Dorsolateral prefrontal cortex (tissue), 122 donors: ENCODE measurements at places on chromosomes 7 and 10.

- DNase-seq, result no peak
Measured at GRCh38 chr7:123797673-123798531, 47.1 kb upstream of the HYAL4 start.

GRCh38 chr10:128550045-128550444 lies 423.8 kb upstream of the MKI67 start:
- no peak for DNase-seq

GRCh38 chr7:27155816-27156507 lies 513 bp downstream of the HOXA7 start:
- DNase-seq, result no peak

- DNase-seq, result no peak
Measured at GRCh38 chr7:5689118-5689517, 92.3 kb downstream of the RNF216 start.

DNA sequence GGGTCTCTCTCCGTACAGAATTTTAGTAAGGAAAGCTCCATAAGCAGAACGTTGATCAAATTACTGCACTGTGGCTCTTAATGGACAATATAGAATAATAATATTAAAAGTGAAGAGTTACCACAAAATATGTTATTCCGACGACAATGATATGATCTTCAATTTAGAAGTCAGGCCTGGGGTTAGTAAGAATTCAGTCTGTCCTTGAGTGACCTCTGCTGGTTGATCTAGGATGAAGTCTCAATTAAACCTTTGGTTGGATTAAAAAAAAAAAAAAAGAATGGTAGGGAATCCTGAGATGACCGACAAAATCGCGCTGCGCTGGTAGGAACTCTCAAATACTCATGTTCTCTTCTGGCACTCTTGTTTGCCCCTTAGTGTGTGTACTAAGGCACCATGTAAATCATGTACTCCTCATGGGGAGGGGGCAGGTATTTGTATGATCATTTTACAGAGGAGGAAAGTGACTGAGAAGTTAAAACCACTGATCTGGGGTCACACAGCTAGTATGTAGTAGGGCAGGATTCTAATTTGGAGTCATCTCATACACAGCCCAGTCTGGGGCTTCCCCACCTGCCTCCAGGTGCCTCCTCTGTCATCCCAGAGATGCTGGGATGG lies 161.3 kb upstream of the NPVF start:
- no peak for DNase-seq

DNA sequence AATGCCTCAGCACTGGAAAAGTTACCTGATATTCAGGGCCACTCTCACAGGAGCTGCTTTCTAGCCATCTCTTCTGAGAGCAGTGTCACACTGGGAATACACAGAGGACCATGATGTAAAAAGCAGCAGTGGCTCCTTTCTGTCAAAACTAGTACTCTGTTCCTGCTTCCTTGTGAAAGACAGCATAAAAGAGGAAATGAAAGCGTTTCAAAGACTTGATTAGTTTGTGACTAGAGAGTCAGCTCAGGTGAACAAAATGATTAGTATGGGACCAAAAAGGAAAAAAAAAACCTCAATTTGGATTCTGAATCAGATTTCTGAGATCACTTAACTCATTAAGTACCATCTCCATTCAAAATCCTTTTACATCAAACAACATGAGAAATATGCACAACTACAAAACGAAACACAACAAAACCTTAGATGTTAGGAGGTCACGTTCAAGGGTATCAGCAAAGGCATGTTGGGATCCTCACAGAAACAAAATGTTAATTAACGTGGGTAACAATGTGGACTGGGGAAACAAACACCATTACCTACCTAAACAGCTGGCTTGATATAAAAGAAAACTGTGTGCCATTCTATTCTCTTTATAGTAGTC lies 103.7 kb downstream of the MACC1 start:
- no peak for DNase-seq

DNA sequence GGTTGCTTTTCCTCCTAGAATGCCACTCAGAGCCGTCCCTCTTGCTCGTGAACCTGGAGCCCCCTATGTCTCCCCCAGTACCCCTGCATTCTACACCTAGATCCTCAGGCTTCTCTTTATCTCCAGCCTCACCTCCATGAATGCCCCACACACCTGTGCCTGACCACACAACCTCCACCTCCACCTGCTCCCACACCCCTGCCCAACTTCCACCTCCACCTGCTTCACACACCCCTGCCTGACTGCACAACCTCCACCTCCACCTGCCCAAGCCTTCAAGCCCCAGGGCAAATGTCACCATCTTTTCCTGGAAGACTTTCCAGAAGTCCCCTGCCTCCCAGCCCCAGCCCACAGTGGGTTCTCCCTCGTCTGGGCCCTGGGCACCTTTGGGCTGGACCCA lies 6.9 kb upstream of the LFNG start:
- DNase-seq, result no peak
